AG04450 (cell line): ENCODE measurements at places on chromosomes 3 and 15.

DNA sequence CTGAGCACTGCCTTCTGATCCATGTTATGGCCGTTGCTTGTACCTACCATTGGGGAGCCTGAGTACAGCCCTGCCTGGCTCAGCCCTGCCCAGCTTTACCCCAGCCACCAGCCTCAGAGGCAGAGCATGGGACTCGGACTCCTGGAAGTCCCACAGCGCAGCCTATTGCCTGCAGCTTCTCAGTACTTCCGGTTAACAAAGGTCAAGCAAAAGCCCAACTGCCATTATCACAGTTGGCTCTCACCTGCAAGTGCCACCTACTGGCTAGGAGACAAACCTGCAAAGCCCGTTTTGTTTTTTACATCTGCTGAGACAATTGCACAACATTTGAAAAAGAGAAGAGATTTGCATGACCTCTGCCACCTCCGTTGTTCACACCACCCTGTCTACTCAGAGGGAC lies 1081.7 kb downstream of the NAALADL2 start:
- no peak for DNase-seq

DNA sequence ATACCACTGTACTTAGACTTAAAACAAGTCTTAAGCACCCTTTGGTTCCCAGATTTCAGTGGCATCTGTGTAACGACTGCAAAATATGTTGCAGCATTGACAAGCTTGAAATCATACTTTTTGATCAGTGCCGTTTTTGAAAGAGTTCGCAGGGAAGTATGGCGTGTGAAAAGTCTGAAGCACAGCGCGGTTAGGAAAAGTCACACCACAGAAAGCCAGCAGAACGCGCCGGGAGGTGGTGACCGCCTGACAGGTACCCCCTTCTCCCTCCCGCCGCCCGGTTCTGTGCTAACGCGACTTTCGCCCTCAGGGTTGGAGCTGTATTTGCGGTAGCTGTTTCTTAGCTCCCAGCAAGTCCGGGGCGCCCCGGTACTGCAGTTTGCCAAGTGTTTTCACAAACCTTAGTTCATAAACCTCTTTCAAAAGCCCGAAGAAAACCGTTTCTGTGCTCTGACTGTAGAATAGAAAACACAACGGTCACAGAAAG lies 481 bp upstream of the CRYBG3 start:
- no peak for DNase-seq

DNA sequence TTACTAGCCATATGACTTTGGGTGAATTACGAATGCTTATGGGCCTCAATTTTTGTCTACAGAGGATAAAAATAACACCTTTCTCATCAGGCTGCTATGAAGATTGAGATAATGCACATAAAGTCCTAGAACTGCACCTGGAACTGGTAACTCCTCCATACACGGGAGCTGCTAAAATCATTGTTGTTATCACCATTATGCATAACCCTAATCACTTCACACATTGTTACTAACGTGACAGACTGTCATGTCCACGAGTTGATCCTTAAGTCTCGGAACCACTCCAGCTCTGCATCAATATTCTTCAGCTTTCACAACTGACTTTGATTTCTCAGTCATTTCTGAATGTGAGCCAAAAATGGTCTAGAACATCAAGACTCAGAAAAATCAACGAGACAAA lies 64.1 kb downstream of the RFTN1 start:
- no peak for DNase-seq

- no peak for DNase-seq
These were observed 71.1 kb downstream of the SUMF1 start for GRCh38 chr3:4396006-4396405.

DNA sequence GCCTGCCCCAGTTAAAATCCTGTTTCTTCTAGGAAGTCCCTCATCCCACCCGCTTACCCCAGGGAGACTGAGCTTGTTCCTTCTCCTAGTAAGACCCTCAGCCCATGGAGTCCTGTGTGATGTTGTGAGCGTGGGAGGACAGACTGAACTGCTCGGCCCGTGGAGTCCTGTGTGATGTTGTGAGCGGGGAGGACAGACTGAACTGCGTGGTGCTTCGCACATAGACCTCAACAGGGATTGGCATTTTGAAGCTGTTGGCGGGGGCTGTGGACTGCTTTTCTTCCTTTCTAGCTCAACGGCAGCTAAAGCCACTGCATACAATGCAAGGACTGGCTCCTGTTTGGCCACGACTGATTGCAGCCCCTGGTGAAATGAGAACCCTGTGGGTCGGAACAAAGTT lies 1.6 kb upstream of the SPTBN5 start:
- no peak for DNase-seq

- DNase-seq = no peak
These were observed 284.0 kb upstream of the GADL1 start for GRCh38 chr3:31178467-31178866.

GRCh38 chr3:17798000-17798399 lies 55.6 kb upstream of the TBC1D5 start:
- DNase-seq = no peak

DNA sequence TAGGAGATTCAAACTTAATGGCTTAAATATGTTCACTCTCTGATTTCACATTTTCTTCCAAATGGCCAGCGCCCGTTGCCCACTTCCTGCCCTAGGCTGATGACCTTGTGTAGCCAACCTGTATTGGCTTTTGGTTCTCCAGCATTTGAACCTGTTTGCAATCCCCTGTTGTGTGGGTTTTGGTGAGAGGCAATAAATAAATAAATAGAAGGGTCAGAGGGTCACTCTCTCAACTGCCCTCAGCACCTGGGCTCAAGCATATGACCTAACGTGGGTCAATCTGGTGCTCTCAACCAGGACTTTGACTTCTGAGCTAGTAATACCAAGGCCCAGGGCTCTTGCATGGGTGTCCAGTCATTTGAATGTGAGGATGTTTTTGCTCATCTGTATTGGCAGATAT lies 1.8 kb upstream of the SRP14 start:
- no peak for DNase-seq

GRCh38 chr15:26095710-26096330 lies 232.7 kb upstream of the ATP10A start:
- DNase-seq = no peak

GRCh38 chr15:42068601-42069000 lies 25.8 kb downstream of the PLA2G4D start:
- DNase-seq = no peak

DNA sequence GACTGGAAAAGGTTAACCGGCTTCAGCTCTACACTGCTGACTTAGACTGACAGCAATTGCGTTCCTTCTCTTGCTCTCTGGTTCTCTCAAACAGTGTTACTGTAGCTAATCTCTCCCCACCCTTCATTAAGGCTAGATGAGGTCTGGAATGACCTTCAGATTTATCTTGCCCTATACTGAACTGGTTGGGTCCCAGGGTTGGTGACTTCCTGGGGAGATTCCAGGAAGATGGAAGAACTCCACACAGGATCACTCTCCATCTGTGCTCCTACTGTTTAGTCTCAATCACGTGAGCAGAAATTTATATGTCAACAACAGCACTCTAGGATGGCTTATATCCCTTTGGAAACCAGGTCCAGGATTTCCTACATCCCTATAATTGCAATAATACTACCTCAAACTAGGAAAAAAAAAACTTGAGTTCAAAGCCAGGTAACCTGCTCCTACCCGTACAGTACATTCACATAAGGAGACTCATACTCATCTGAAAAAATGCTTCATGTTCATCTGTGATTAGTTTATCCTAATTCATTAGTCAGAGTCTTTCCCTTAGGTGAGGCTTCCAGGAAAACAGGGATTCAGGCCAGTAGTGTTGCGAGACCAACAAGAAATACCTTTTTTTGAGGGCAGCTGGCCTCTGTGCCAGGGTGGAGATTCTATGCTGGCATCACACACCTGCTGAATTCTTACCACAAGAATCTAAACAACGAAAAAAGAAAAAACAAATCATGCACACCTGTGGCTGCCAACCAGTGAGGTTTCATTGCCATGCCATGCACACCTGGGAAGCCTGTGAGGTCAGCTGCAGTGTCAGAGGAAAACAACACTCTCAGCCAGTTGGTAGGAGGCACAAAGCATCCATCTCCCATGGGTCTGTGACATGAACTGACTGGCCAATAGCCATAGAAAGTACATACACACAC lies 297.3 kb downstream of the MECOM start:
- DNase-seq = no peak

GRCh38 chr3:179697736-179698332 lies 45.0 kb downstream of the USP13 start:
- DNase-seq = no peak

DNA sequence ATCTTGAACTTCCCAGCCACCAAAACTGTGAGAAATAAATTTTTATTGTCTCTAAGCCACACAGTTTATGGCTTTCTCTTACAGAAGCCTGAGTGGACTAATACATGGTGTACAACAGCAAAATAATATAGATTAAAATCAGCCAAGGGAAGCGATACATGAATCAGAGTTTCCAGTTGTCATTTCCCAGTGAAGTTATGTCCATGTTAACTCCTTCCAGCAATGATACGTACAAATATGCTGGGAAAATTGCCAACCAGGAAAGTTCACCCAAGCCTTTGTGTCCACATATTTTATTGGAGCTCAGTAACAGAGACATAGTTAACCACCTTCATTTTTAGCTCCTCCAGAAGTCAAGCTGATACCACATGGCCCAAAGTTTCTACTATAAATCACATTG lies 280.9 kb upstream of the KCNMB2 start:
- no peak for DNase-seq

DNA sequence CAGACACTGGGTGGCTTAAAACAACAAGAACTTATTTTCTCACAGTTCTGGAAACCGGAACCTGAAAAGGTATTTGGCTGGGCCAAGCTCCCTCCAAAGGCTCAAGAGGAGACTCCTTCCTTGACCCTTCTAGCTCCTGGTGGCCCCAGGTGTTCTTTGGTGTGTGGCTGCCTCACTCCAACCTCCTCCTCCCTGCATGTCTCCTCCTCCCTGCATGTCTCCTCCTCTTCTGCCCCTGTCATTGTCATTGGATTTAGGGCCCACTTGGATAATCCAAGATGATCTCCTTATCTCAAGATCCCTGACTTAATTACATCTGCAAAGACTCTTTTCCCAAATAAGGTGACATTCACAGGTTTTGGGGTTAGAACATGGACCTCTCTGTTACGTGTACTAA lies 69.8 kb upstream of the MFGE8 start:
- no peak for DNase-seq

- no peak for DNase-seq
These were observed 615.5 kb downstream of the ROBO2 start for GRCh38 chr3:77655396-77655795.

DNA sequence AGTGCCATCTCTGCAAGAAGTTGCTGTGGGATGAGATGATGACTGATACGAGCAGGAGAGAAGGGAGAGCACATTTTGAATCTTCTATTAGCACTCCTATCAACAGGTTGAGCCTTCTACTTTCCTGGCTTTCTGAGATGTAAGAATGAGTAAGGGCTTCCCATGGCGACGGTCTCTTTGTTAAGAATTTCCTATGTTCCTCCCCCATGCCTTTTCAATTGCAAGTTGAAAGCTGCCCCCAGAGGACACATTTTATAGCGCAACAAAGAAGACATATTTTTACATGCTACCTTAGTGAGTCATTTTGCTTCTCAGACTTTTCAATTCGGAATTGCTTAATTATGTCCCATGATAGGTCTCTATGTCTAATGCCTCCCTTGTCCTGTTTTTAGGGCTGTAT lies 71.3 kb upstream of the LRTM1 start:
- peak; percentile 46 for DNase-seq

- no peak for DNase-seq
These were observed 91.5 kb downstream of the TBC1D2B start for GRCh38 chr15:77985931-77986480.

DNA sequence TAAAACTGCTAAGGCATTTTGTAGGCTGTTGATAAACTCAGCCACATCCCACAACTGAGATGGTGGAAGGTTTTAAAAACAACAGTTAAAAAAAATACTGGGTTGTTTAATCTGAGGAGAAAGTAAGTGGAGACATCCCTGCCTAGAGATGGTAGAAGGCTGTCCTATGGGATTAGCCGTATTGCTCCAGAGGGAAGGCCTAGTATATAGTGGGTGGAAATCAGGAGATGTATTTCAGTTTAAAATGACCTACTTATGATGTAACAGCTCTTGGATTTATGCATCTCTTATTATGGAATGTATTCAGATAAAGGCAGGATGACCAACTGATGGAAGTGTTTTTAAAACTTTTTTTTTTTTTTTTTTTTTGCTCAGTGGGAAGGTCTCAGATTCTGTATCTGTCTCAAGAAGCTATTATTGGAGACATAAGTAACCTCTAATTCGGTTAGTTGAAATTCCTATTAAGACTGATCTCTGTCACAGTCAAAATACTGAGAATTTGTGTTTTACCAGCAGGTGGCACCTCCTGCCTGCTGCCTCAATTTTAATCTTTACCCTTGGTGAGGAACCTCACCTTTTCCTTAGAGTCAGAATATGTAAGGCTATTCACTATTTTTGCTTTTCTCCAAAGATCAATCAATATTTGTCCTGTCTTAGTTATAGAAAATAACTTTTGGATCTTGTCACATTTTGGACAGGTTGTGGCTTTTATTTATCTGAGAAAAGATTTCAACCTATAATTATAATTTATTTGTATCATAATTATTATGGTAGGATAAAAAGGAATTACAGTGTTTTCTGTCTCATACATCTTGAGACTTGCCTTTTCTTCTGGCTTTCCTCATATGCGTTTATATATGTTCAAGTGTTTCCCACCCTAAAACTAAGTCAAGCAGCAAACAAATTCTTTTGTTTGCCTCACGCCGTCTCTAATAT lies 63.0 kb downstream of the VPS8 start:
- no peak for DNase-seq

DNA sequence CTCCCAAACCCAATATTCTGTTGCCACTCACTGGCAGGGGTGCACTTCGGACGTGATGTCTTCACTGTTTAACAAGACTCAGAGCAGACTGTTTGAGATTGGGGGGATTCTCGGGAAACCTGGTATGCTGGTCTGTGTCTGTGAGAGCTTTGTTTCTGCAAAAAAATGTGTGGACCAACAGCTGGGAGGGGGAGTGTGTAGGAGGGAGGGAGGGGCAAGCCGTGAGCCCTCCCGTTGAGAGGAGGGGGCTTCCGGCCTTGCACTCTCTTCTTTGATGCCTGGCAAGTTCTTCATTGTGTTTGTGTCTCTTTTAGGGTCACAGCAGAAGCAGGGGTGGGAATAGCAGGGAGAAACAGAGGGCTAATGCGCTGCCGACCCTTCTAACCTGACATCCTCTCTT lies 74.9 kb upstream of the NDN start:
- no peak for DNase-seq

DNA sequence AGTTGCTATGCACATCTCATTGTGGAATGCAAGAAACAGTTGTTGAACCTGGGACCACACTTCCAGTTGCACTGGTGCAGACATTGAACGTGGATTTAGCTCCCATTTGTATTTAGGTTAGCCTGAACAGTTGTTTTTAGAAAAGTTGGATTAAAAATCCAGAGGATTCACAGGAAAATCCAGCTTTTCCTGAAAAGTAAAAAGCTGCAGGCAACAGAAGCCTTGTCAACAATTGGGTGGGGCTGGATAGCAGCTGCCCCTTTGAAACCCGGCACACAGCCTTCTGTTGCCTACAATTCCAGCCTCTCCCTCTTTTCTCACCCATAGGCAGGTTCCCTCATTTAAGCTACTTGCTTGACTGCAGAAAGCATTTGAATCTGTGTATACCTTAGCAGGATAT lies 165.3 kb upstream of the TBL1XR1 start:
- no peak for DNase-seq
